Activated T-helper 1 cell treated with anti-CD3 and anti-CD28 coated beads, Interleukin-2, amount 50 U/mL, for 16 hours (primary cell): ENCODE measurements at places on chromosomes 11 and 22.

DNA sequence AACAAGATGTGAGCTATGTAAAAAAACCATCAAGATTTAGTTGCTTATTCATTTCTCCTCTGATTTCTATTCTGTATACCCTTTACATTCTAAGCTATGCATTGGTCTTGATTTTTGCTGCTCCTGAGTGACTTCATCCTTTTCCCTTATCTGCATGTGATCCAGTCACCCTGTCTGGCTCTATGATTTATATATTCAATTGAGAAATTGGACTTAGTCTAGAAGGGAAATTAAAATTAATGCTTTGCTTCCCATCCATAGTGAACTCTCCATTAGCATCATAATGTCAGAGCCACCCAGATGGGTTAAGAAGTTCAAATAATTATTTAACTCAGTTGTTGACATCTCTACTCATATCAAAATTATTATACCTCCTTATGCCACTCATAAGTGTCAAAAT lies 5.0 kb downstream of the JRKL start:
- no peak for DNase-seq

DNA sequence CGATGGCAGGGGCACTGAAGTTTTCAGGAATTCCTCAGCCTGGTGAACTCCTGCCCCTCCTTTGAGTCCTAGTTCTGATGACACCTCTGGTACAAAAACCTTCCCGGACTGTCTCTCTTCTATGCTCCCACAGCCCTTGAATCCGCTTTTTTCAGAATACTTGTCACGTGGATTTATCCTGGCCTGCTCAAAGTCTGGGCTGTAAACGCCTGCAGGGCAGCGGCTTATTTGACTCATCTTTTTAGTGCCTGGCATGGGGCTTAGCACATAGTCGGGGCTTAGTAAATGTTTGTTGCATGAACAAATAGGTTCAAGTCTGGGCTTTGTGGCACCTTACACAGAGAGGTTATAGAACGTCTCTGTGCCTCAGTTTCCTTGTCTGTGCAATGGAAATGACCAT lies 13.4 kb upstream of the KCNJ11 start:
- DNase-seq: no peak

GRCh38 chr11:2202900-2203439 lies 31.4 kb upstream of the TH start:
- DNase-seq: no peak

GRCh38 chr22:42585096-42585495 lies 29.6 kb downstream of the POLDIP3 start:
- no peak for DNase-seq

DNA sequence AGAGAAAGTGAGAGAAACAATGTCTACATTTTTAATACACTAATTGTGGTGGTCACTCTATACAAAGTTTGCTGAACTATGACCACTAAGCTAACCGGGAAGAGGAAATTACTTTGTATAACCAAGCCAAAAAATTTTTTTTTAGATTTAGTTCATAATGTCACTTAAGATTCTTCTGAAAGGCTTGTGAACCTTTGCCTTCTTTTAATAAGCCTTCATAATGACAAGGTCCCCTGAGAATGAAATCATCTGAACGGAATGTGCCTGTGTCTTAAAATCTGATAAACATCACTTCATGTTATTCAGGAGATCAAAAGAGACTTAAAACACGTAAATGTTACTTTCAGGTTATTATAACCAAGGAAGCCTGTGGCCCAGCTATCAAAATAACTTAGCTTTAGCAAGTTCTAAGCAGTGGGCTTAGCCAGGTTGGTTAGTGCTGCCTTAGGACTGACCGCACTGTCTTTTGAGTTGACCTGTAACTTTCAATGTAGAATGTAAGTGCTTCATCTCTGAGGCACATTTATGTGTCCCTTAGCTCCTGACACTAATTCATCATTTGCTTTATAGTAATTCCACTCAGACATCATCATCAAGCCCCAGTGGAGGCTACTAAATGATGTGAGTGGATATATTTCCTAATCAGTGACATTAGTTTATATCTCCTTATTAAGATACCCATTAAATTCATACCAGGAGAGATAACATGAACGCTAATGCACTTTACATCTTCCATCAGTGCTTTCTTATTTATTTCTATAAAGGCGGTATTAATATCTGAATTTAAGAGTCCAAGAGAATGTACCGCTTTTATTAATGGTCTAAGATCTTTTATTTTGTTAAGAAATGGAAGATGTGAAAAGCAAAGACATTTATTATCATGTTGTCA lies 122.5 kb downstream of the WNT11 start:
- DNase-seq: no peak

DNA sequence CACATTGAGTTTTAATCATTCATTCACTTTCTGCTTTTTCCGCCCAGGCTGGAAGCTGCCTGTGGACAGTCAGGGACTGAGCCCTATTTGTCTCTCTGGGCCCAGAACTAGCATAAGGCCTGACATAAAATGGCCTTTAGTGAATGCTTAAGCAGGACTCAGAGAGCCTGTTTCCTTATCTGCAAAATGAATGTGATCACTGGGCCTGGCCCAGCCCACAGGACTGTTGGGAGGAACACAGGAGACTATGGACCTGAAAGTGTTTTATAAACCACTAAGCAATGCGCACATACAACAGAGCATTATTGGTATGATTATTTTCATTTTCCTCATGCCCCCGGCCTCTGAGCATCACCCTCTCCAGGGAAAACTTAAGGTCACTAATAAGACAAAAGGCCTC lies 3.9 kb upstream of the MYH9 start:
- DNase-seq: no peak

- DNase-seq: no peak
Measured at GRCh38 chr11:396948-397548, 3.0 kb downstream of the PKP3 start.
